ENCODE measurements at places on chromosomes 1 and 21.

GRCh38 chr1:5734996-5735395 is 257.2 kb downstream of the NPHP4 start:
- DNase-seq, result no peak

DNA sequence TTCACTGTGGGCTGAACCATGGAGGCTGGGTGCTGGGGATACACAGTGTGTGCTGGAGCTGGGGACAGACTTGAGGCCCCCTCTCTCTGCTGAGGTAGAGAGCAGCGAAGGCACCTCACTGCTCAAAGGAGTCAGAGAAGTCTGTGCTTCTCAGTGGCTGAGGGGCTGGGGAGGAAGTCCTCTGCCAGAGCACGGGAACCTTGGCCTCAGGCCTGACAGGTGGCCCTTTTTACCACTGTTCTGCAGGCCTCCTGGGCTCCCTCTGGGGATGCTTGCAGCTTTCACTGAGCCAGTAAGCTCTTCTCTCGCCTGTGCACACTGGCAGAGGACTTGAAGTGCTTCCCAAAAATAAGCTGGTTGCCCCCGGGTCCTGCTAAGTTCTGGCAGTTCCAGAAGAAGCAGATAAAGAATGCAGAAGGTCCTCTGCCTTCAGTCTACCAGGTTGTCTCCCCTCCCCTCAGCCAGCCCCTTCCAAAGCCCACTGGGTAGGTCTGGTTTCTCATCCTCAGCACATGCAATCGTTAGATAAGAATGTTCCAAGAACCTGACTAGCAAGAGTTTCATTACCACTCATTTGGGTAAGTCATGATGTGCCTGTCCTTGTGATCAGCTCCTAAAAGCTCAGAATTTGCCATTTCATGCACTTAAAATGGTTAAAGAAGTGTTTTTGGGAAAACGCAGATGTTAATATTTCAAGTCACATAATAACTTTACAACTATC is 53.9 kb downstream of the TENT5C start:
- no peak for DNase-seq

- no peak for DNase-seq
Observed at GRCh38 chr1:84959294-84959693, 37.6 kb downstream of the MCOLN2 start.

GRCh38 chr1:8671306-8671917 is 146.0 kb downstream of the RERE start:
- DNase-seq, result no peak

- DNase-seq, result no peak
Observed at GRCh38 chr1:45266151-45266801, 59.9 kb upstream of the ZSWIM5 start.

DNA sequence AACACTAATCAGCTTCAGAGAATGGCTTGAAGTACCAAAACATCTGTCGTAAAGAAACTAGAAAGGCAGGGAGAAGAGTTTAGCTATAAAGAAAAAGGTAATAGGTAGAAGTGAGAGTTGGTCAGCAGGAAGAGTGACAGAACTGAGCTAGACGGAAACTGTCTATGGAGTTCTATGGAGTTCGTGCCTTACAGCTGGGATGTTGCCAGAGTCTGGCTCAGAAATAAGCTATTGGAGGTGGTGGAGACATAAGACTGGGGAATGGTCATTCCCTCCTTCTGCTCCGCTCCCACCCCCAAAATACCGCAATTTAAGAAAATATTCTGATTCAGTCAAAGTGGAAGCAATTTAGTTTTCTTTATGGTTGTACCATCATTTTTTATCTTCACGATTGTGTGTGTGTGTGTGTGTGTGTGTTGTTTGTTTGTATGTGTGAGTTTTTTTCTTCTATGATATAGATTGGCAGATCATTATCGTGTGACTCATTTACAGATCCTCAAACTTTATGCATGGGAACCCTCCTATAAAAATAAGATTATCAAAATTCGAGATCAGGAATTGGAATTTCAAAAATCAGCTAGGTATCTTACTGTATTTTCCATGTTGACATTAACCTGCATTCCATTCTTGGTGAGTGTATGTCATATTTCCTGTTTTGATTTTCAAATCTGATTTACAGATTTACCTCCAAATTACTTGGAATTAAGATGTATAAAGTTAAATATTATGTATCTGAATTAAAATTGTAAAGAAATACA is 79.0 kb downstream of the HSPA13 start:
- no peak for DNase-seq

DNA sequence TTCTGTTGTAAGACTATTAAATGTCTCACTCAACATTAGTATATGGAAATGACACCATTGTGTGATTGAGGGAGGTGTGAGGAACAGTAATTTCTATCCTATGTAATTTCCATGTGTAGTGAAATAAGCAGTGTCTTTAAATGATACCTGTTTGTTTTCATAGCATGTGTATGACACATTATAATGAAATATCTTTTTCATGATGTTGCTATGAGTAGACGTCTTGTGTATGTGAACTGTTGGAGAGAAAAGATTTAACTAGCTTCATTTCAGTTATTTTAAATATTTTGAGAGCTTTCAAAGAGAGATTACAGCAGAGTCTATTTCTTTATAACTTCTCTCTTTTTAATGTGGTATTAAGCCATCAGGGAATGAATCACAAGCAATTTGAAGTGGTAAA is 71.5 kb upstream of the QSOX1 start:
- DNase-seq, result no peak

GRCh38 chr21:44477131-44477530 is 21.8 kb downstream of the LRRC3 start:
- DNase-seq, result no peak

DNA sequence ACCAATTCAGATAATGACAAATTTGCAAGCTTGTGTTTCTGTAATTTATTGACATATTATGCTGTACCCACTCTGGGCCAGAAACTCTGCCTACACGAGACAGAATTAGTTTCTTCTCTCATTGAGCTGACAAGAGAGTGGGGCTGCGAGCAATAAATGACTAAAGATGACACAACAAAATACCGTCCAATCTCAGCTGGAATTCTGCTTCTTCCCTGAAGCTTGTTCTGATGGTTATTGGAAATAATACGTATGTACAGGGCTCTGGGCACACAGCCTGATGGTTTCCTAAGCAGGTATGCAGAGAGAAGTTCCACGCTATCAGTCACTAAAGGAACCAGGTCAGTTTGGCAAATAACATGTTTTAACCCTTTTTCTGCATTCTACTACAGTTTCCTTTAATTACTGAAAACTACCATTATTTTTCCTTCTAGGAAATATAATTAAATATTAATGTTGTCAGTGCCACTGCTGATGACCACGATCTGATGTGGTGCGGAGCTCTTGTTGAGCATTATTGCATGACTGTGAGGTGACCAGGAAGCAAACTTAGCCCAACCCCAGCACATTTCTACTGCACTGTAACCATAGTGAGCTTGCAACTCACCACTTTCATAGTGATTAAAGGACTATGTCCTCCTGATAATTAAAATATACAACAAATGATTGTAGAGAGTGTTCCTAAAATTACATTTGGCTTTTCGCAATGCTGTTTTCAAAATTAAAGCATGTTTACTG is 221.4 kb upstream of the L1TD1 start:
- no peak for DNase-seq

DNA sequence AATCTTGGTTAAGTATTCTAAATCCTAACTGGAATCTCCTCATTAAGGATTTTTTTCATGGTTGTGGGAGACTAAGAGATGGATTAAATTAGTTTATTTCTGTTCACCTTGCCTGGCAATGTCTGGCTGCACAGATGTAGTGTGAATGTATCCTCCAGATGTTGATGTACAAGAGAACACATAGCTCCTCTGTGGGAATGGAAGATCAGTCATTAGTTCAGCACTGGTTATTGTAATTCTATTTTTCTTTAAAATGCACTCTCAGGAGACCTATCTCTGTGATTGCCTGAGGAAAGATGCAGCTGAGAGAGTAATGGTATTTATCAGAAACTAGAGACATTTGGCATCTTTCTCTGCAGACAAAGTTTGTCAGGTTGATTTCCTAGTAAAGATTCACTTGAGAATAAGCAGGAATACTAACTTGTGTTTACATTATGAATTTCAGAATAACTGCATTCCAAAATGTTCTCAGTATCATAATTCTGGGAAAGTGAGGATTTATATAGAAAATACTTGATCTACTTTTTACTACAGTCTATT is 178.6 kb downstream of the GIPC2 start:
- DNase-seq, result no peak

GRCh38 chr1:63784489-63785390 is 10.9 kb downstream of the ROR1 start:
- DNase-seq, result no peak

GRCh38 chr1:160993544-160994193 is 27.3 kb downstream of the F11R start:
- no peak for DNase-seq

DNA sequence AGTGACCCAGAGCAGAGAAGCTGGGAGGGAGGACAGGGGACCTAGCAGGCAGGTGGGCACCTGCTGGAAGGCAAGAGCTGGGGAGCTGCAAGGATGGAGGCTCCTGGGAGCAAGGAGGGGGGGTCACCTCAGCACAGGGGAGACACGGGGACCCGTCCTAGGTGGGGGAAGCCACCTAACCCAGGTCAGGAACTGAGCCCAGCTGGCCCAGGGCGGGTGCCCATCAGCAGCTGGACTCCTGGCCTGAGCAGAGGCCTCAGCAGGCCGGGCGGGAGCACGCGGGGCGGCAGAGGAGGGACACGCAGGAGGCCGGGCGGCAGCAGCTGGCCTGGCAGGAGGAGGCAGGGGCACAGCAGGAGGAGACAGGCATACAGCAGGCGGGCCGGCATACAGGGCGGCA is 949 bp downstream of the KRTAP10-1 start:
- DNase-seq, result no peak

DNA sequence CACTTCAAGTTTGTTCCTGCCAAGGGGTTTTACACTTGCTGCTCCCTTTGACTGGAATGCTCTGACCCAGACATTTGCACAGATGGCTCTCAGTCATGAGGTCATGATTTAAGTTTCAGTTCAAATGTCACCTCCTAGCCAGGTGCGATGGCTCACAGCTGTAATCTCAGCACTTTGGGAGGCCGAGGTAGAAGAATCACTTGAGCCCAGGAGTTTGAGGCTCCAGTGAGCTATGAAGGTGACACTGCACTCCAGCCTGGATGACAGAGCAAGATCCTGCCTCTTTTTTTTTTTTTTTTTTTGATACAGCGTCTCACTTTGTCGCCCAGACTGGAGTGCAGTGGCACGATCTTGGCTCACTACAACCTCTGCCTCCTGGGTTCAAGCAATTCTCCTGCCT is 4.5 kb upstream of the ZMYM4 start:
- no peak for DNase-seq

GRCh38 chr1:2583871-2584351 is 2.7 kb upstream of the PRXL2B start:
- no peak for DNase-seq

DNA sequence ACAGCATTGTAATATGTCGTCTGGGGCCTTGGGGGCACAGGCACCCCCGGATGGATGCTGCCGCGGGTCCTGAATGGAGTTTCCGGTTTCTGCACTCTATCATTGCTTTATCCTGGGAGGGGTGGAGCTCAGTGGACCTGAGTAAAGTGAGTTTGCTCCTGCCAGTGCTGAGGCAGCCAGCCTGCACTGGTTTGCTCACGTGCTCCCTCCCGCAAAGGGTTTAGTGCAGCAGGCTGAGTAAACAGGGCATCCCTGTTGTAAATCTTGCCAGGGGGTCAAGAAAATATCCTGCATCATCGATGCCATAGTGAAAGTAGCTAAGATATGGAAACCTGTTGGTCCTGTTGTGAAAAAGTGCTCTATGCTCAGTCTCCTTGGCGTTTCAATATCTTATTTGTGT is 85.6 kb upstream of the BRINP3 start:
- no peak for DNase-seq

DNA sequence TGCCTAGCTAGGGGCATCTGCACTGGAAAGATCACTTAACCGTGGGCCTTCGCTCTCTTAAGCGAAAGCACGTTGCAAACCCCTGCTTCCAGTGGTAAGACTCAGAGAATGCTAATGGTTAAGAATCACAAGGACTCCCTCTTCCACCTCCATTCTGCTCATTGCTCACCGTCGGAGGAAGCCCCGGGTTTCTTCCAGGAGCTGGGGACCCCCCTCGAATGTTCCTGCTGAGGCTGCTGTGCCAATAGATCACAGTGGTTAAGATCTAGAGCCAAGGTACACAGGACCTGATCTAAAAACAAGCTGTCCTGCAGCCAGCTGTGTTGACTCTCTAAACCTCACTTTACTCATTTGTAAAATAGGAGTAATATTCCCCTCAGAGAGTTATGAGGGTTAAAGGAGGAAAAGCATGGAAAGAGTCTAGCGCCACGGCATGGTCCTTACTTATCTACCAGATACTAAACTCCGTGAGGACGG is 765 bp downstream of the VAMP3 start:
- DNase-seq, result no peak

DNA sequence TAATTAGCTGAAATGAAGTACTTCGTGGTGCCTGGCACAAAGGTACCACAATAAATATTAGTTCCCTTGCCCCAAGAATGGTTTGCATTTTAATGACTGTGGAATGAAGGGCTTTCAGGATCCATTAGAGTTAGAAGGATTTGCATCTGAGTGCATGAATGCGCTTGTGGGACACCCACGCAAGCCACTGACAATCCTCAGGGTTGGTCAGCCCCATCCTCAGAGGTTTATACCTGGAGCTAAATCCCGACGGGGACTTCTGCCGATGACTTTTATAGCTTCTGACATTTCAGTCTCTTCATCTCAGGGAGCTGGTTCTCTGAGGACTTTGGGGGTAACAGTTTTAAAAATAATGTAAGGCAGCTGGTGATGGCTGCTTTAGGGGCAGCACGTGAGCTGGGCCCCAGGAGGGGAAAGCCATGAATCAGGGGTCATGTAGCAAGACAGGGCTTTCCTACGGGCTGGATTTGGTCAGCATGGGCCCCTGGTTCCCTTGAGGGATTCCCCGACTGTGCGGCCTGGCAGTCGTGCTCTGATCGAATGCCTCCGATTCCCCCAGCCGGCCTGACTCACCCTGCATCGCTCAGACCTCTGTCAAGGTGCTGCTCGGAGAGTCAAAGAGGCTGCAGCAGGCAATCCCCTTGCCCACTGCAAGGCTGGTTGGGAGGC is 20.8 kb upstream of the IL10 start:
- DNase-seq, result no peak

DNA sequence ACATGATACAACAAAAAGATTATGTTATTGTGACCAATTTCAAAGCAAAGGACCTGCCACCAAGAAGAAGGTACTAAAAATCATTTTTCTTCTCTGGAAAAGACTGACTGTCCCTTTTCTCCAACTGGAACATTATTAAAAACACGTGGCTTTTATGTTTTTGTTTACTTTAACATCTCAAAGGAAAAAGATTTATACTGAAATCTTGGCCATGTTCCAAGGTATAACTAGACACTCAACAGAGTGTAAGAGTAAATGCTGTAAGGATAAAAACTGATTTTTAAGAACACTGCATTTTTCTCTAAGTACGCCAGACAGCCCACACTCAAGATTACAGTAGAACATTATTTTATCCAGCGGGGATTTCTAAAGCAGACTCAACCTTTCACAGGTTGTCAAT is 62.1 kb downstream of the BRWD1 start:
- no peak for DNase-seq

DNA sequence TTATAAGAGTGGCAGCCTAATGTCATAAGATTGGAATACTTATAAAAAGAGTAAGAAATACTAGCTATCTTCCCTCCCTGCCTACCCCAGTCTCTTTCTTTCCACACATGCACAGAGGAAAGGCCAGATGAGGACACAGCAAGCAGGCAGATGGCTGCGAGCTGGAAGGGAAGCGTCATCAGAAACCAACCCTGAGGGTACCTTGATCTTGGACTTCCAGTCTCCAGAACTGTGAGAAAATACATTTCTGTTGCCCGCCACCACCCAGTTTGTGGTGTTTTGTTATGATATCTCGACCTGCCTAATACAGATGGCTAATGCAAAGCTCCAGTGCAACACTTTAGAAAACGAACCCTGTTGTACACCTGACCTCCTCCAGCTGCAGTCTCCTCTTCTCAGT is 2.3 kb upstream of the OR2C3 start:
- DNase-seq, result no peak

Data from KG1 (cell line).